ENCODE measurements at places on chromosomes 1 and 21.

- no peak for DNase-seq
Measured at GRCh38 chr1:60583696-60584095, 498.7 kb upstream of the NFIA start.

DNA sequence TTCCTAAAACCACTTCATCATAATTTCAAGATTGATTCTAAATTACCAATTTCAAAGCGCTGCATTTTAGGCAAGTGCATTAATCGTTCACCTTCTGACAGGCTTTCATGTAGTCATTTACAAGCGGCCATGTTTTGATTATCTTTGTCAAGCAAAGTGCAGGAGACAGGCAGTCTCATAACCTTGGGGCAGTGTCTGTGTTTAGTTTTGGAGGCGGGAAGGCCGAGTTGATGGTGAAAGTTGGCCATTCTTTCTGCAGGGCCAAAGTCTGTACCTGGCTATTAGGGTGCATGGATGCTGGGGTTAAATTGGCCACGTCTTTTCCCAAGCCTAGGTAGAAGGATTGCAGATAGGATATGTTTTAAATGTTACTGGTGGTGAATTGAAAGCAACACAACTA is 2.9 kb downstream of the AGPAT3 start:
- DNase-seq, result no peak

GRCh38 chr21:39037807-39038405 is 145.3 kb downstream of the PSMG1 start:
- no peak for DNase-seq

DNA sequence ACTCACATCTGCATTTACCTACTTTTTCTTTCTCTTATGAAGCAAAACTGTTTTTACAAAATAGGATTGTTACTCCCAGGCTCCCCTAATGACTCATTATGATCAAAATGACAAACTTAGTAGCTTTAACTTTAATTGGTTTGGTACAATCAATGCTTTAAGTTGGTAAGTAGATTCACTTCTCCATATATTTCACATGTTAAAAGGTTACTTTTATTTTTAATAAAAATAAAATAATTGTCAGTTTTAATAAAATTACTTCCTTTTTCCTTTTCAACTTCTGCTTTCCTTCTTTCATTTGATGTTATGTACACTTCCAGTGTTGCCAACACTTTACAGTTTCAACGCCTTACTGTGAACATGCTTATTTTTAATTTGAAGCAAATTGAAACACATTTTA is 477.6 kb downstream of the SETD4 start:
- DNase-seq, result no peak

DNA sequence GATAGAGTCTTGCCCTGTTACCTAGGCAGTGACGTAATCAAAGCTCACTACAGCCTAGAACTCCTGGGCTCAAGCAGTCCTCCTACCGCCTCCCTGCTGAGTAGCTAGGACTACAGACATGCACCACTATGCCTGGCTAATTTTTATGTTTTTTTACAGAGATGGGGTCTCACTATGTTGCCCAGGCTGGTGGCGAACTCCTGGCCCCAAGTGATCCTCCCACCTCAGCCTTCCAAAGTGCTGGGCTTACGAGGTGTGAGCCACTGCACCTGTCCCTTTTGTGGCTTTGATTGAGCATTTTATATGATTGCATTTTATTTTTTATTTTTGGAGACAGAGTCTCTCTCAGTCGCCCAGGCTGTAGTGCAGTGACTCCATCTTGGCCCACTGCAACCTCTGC is 25.8 kb downstream of the SDCCAG8 start:
- DNase-seq, result no peak

GRCh38 chr1:29793653-29794348 is 557.5 kb downstream of the PTPRU start:
- no peak for DNase-seq

- DNase-seq, result no peak
Measured at GRCh38 chr1:222918801-222919477, 104.1 kb downstream of the DISP1 start.

DNA sequence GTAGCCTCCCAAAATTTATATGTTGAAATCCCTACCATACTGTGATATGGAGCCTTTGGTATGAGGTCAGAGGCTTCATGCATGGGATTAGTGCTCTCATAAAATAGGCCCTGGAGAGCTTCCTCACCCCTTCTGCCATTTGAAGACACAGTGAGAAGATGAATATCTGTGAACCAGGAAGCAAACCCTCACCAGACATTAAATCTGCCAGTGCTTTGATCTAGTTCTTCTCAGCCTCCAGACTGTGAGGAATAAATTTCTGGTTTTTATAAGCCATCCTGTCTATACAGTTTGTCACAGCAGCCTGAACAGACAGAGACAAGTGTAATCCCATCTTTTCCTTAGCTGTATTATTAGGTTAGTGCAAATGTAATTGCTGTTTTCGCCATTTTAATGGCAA is 88.4 kb downstream of the OLFML2B start:
- no peak for DNase-seq

GRCh38 chr1:69163779-69164178 is 403.9 kb upstream of the LRRC7 start:
- no peak for DNase-seq

GRCh38 chr1:9181176-9181906 is 52.4 kb upstream of the GPR157 start:
- peak; percentile 51 for DNase-seq

- DNase-seq, result no peak
Measured at GRCh38 chr21:36589352-36589971, 109.5 kb upstream of the SIM2 start.

DNA sequence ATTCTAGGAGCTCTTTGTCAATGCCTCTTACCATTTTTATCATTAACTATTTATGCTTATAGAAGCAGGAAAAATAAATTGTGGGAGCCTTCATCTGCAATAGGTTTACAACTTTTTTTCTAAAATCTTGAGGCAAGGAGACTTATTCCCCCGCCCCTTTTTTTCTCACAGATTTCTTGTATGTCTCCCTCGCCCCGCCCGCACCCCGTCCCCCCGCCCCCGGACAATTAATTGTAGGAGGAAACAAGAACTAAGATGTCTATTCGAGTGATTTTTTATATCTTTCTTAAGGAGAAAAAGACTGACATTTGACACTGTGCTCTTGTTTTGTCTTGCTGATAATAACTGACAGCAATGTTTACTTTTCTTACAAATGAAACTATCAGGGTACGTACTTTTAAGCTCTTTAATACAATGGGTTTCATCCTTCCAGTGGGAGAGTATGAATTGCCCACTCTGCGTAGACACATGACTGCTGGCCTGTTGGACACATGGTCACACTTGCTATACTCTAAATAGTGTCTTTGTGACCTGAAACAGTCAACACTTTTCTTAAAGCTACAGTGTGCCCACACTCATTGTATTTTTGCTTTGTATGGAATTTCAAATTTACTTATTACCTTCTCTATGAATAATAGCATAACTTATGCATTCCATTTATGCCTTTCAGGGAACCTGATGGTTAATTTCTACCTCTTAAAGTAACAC is 1.5 kb upstream of the IVNS1ABP start:
- no peak for DNase-seq

DNA sequence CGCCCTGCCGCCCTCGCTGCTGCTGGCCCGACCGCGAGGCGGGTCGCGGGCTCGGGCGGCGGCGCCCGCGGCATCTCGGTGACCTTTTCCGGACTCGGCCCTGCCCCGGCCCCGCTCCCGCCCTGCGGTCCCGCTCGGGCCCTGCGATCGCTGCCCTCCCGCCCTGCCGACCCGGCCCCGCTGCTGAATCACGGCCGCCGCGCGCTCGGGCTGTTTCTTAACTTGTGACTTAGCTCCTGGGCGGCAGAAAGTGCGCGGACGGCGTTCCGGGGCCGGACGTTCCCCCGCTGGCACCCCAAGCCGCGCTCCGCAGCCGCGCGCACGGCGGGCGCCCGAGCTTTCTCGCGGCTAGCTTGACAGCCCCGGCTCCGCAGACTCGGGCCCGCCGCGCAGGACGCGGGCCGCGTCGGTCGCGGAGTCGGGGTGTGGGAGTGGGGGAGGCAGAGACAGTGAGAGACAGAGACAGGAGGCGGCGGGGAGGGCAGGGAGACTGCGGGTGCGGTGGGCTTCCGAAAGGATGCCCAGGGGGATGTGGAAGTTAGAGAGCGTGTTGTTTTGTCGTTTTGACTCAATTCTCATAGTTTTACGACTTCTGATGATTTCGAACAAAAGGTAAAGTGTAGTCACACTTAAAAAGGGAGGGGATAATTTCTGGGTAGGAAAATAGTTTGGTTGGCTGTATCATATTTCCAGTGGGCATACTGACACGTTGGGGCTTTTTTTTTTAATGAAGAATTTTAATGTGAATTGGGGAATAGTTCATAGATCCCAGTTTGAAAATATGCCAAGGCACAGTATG is 49.8 kb downstream of the PRDM2 start:
- DNase-seq, result peak; percentile 26

- no peak for DNase-seq
Measured at GRCh38 chr1:203478986-203479385, 3.4 kb downstream of the PRELP start.

DNA sequence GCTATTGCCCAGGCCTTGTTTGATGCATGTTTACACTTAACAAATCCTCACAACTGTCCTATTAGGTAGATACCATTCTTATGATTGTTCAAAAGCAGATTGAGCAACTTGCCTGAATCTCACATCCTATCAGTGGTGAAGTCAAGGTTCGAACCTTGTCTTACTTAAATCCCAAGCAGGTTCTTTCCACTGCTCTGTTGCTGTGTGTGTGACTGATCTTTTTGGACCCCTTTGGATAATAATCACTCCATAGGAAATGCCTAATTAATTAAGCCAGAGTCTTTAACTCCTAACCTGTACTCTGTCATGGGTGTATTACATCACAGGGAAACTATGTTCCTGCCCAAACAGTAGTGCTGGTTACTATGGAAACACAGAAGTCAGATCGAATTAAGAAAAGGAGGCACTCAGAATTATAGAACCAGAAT is 84.2 kb downstream of the SPATA46 start:
- DNase-seq, result no peak

GRCh38 chr1:48757363-48757762 is 19.3 kb downstream of the BEND5 start:
- no peak for DNase-seq

DNA sequence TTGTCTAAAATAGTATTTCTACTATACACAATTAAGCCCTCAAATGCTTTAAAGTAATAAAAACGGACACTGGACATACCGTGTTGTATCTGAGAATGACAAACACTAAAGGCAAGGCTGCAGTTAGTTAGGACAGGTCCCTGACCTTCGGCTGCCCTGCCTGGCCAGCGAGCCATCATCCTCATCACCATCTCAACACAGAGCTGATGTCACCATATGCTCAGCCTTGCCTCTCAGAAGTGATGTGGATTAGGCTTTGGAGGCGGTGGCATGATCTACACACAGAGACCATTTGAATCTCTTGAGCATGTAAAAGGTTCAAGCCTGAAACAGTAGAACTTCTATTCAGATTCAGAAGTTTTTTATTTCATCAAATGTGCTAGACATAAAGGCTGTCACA is 244.7 kb downstream of the SDCCAG8 start:
- DNase-seq, result no peak

- no peak for DNase-seq
Measured at GRCh38 chr1:174209347-174210187, 50.2 kb downstream of the RABGAP1L start.

GRCh38 chr1:20192871-20193411 is 6.6 kb upstream of the PLA2G2C start:
- DNase-seq, result no peak
